ENCODE measurements at places on chromosomes 12 and 14.

DNA sequence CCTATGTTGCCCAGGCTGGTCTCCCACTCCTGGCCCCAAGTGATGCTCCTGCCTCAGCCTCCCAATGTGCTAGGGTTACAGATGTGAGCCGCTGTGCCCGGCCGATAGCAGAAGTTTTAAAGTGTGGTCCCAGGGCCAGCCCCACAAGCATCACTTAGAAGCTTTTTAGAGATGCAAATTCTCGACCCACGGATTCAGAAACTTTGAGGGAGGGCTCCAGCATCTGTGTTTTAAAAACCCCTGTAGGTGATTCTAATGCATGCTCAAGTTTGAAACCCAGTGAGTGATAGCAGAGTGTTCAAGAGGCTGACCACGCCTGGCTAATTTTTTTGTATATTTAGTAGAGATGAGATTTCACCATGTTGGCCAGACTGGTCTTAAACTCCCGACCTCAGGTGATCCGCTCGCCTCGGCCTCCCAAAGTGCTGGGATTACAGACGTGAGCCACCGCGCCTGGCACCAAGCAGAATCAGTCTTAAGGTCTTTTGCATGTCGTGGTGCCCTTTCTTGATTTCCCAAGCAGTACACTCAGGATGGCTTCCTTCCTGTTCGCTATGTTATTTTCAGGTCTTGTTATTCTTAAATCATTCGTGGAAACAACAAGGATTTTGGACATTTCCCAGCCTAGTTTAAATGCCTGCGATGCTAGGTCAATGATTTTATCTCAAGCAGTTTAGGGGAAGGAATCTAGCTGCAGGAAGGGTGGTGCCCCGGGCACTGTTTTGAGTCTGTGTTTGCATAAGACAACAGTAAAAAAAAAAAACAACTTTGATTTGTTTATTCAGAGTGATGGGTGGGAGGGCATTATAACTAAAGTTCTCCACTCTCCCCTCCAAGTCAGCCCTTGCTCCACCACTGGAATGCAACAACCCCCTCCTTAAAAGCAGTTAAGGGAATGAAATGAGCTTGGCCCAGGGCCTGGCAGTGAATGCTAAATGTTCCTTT is 9.2 kb upstream of the RILPL2 start:
- DNase-seq: no peak

GRCh38 chr14:69105326-69105725 is 47.6 kb downstream of the DCAF5 start:
- DNase-seq: no peak

- DNase-seq: no peak
Observed at GRCh38 chr12:91985002-91985787, 160.5 kb downstream of the BTG1 start.

DNA sequence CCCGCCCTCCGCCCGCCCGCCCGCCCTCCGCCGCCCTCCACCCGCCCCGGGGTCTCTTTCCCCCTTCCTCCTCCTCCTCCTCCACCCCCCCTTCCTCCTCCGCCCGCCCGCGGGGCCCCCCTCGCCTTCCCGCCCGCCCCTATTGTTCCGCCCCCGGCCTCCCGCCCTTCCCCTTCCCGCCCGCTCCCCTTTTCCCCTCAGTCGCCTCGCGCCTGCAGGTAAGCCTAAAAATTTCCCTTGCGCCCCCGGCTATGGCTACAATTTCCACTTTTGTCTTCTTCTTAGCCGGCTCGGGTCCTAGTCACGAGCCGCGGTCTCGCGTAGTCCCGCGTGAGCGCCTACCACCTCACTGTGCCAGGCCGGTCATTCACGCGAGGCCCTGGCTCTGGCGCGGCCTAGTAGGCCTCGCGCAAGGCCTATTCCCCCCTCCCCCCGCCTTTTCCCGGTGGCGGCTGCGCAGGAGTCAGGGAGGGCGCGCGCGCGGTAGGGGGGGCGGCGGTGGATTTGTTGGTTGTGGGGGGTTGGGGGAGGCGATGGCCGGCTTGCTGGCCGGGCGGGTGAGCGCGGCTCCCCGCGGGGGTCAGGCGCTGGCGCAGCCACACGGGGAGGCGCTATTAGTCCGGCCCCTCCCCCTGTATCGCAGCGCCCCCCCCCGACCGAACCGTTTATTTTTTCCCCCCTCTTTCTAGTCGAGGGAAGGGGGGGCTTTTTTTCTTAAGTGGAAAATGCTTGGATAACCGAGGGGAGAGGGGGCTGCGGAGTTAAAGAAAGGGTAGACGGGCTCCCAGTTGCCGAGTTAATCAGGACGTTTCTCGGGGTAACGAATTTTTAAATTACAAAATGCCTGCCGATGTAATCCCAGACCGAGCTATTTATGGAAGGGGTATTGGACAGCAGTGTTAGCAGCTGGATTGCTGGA is 516 bp downstream of the PCBP2 start:
- peak; percentile 72 for DNase-seq

GRCh38 chr14:93975791-93976476 is 436 bp downstream of the ASB2 start:
- no peak for DNase-seq

DNA sequence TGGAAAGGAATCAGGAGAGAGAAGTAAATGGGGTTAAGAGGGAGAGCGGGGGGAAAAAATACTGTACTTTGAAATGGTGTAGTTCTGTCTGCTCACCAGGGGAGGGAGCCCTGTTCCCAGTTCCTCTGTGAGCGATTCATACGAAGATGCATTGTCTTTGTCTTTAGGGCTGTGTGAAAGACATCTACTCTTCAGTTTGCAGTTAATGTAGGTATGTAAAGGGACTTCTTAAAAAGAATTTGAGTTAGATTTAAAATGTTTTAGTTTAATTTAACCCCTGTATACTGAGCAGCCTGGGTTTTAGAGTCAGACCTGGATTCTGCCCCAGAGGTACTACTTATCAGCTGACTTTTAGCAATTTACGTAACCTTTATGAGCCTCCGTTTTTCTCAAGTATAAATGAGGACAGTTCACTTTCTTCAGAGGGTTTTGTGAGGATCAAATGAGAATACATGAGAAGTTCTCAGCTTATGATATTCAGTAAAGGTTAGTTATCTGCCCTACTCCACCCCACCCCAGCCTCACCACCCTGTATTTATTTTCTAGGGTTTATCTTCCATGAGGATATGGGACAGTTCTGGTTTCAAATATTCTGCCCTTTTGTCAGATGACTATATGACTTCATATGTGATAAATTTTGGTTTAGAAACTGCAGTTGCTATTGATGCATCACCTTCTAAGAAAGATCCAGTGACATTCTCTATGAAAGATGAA is 82.5 kb upstream of the EVL start:
- DNase-seq: peak; percentile 42

DNA sequence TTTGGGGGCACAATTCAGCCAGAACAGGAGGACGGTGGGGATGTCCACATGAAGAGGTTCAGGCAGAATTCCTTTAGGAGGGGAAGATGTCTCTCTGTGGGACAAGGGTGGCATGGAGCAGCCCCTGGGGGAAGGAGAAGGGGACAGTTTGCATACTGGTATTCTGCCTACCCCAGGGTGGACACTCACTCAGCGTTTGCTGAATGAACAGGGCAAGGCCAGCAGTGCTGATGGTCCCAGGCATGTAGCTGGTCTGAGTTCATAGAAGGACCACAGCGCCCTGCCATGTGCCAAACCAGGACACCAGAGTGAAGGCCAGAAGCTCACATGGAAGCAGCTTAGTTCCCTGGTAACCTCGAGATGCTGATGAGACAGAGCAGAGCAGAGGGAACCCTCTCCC is 5.4 kb downstream of the SERPINA5 start:
- no peak for DNase-seq

GRCh38 chr12:78210894-78211302 is 380.2 kb downstream of the NAV3 start:
- DNase-seq: no peak

DNA sequence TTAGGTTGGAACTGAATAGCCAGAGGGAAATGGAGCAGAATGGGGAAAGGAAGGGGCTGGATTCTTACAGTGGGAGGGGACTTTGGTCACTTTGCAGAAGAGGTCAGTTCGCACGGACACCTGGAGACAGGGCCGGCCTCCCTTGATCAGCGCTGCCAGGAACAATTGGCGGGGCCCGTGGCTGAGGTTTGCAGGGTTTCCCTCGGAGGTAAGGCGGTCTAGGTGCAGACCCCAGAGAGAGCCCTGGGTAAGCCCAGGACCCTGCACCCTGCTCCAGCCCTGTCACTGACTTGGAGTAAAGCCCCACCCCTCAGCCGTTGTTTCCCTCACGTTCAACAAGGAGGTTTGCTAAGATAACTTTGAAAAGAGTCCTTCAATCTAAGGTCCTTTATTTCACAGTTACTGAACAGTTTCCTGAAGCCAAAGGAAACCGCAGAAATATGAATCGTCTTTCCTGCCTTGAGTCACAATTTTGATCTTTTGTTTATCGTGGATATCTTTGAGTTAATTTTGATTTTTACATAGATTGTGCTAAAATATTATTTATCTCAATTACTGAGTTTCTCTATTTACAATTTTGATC is 231.4 kb upstream of the RTL1 start:
- no peak for DNase-seq

- no peak for DNase-seq
Observed at GRCh38 chr14:52402812-52403526, 88.9 kb downstream of the PTGER2 start.

GRCh38 chr14:71338153-71338552 is 430.9 kb downstream of the PCNX1 start:
- no peak for DNase-seq

- no peak for DNase-seq
Observed at GRCh38 chr12:128857133-128857763, 4.0 kb downstream of the GLT1D1 start.

DNA sequence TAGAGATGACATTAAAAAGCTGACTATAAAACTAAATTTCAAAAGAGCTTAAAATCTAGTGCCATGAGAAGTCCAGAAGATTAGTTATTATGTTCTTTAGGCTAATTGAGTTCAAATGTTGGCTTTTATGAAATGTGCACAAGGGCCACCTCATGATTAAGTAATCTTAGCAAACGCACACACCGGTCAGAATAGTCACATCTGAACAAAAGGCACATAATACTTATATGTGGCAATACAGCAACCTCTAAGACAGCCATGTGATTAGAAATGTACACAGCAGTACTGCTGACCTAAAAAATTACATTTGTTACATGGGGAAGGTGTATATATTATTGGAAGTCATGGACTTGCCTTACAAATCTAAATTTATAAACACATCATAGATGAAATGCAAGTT is 344.7 kb upstream of the GARIN6 start:
- no peak for DNase-seq

GRCh38 chr12:47686645-47687240 is 19.1 kb downstream of the RPAP3 start:
- DNase-seq: no peak

All from activated effector memory CD4-positive, alpha-beta T cell treated with Interleukin-2 at 50 U/mL for 16 hours (primary cell).